GM23338 (cell line): ENCODE measurements at places on chromosomes 3 and 15. TPM values are rescaled to one million over a fixed set of nuclear protein-coding genes. Genes with fewer than 3 reads are reported as not detected.

Gene PLSCR2
- total RNA-seq: not detected in 2 replicates

Gene C3orf85
- total RNA-seq: not detected in 2 replicates

Gene HYAL1
- 2.8 and 5.0 TPM in 2 replicates for total RNA-seq

DNA sequence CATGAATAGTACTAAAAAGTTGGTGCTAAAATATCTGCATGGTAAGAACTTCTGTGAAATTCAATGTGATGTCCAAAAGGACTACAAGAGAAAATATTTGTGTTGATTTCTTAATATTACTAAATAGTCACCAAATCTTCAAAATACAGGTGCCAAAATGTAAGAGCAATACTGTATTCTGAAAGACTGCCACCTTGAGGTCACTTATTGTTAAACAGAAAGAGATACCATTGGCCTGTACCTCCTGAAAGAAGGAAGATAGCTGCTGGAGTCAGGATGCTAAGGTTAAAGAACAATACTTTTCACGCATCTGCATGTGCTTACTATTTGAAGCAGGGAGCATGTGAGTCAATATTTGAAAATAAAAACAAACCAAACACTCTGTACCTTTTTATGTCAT lies 72.0 kb upstream of the LSAMP start:
- DNase-seq: peak; percentile 72

DNA sequence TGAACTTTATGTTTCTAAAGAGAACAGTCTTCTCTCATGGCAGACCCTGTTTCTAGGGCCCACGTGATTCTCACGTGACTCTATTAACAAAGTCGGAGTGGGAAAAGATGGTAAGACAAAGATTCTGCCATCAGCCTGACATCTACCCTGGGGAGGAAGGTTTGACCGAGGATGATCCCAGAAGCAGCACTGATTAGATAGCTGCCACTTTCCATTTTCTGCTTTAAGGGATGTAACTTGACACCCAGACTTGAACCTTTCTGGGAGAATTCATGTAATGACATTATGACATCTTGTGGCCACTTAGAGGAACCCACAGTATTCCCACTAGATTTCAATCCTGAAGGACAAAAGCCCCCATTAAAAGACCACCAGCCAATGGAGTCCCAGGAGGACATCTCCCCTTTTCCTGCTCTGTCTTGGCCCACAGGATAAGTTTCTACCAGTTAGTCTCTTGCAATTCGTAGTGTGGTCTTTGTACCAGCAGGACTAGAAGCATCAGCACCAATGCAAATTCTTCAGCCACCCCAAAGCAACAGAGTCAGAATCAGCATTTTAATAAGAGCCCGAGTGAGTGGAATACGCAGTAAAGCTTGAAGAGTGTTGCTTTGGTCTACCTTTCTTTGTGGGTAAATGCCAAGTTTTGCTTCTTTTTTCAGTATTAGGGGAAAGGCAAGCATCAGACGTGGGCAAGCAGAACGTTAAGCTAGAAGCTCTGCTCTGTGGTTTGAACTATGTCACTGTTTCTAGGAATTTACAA lies 480.5 kb upstream of the PROK2 start:
- DNase-seq: peak; percentile 65

- DNase-seq: peak; percentile 90
Measured at GRCh38 chr15:56491110-56491722, 26.3 kb upstream of the MNS1 start.

GRCh38 chr3:8507496-8507895 lies 5.9 kb downstream of the LMCD1 start:
- DNase-seq: no peak

GRCh38 chr3:153219146-153219545 lies 57.1 kb downstream of the RAP2B start:
- DNase-seq: no peak

- no peak for DNase-seq
Measured at GRCh38 chr3:104598848-104599511, 767.7 kb upstream of the ALCAM start.
